ENCODE measurements at places on chromosomes 11 and 22. TPM values are rescaled to one million over a fixed set of nuclear protein-coding genes. Genes with fewer than 3 reads are reported as not detected.
A peak's percentile ranks its signal among the peaks of the same experiment; 100 is the strongest.

DNA sequence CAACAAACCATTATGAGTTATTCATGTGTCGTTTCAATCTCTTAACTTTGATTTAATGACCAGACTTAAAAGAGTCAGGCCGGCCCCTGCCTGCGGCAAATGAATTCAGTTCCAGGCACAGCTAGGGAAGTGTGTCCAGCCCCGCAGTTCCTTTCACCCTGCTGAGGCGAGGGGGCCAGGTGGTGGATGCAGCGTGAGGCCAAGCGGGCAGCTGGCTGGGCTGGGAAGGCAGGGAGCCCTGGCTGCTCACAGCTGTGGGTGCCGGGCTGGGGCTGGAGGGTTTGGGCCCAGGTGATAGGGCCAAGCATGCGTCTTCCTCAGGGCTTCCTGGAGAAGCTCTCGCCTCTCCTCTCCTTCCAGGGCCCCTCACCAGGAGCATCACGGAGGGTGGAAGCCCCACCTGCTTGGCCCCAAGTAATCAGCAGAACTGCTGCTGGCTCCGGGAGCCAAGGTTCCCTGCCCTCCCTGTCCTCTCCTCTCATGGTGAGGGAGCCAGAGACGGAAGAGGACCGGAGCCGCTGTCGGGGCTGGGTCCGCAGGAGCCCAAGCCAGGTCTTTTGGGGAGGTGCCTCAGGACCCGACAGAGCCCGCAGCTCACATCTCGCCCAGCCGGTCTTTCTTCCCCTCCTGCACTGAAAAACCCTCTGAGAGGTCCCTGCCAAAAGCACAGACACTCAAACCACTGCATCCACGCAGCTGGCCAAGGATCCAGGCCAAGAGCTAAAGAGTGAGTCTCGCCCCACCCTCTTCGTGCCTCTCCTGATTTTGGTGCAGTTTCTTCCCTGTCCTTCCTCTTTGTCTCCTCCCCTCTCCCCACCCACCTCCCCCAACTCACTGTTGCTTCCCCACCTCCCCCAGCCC, 97.0 kb downstream of the ST3GAL4 start:
- ATAC-seq = no peak

DNA sequence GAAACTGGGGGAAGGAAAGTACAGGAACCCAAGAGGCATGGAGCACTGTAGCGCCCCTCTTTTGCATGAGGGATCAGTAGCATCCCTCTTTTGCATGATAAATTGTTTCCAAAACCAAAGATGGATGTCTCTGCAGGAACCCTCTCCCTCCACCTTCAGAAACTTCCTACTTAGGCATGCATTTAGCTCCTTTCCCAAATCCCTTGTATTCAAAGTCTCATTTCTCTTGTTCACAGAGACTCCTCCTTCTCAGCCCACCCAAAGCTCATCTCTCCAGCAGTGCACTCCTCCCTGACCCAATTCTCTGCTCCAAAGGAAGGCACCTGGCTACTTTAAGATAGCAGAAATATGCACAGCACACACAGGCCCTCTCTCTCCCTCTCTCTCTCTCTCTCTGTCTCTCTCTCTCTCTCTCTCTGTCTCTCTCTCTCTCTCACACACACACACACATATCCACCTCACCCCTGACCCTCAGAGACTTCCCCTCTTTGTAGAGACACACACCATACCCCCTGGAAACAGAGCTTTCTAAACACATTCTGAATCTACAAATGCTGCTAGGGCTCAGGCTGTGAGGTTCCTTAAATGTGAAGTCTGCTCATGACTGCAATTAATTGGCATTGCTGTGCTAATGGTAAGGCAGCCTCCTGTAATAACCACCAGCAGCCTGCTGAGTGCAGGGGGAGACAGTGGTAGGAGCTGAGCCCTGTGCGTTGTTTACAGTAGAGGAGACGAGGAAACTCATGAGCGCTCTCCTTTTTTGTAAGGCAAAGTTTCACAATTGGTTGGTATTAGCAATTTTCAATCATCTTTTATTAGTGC, 519.6 kb downstream of the NTM start:
- no peak for ATAC-seq

GRCh38 chr11:108589136-108589535, 4.4 kb downstream of the EXPH5 start:
- no peak for ATAC-seq

The KRTAP5-11 gene
- total RNA-seq = not detected

DNA sequence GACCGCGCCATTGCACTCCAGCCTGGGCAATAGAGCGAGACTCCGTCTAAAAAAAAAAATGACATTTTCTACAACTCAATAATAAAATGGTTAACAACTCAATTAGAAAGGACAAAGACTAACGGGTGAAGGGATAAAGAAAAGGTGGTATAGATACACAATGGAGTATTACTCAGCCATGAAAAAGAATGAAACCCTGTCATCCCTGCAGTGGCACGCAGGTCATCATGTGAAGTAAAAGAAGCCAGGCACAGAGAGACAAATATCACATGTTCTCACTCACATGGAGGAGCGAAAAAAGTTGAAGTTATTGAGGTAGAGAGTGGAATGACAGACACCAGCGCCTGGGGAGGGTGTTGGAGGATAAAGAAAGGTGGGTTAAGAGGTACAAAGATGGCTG, 39.0 kb downstream of the WNT7B start:
- ATAC-seq = no peak

DNA sequence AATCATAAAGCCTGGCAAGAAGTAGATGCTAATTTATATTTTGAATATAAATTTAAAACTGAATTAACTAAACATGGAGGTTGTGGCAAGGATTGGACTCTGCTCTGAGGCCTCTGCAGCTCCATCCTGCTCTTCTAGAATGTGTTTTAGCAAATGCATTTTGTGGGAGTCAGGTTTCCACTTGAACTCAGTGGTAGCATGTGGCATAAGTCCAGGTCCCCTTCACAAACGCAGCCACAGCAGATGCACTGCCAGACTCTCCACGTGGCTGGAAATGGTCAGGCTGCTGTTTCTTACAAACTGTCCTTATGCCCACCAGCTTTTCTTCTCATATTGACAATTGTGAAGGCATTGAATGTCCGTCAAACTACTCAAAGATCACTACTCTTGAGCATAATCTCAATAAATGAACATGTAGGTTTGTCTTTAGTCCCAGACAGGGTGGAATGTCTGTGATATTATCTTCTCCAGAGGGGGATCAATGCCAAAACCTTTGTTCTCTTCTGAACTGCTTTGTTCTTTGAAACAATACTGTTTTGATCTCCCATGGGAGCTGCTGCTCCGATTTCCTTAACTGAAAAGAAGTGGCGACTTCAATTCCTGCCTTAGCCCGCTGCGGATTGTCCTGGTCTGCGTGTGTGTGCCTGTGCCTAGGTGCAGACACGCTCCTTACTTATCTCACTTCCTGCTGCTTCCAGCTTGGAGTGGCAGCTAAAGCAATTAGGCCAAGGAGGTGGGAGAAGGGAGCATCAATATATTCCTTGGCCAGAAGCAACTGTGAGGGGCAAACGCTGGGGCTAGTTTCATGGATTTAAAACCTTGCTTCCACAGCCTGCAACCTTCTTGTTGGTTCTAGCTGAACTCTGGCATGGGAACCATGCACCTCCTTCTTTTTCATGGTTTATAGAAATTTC, 24.2 kb downstream of the EIF4G2 start:
- no peak for ATAC-seq

- ATAC-seq = no peak
These were observed 12.2 kb downstream of the BCR start for GRCh38 chr22:23192558-23192957.

GRCh38 chr22:25403811-25404471, 160.5 kb upstream of the GRK3 start:
- ATAC-seq = no peak

DNA sequence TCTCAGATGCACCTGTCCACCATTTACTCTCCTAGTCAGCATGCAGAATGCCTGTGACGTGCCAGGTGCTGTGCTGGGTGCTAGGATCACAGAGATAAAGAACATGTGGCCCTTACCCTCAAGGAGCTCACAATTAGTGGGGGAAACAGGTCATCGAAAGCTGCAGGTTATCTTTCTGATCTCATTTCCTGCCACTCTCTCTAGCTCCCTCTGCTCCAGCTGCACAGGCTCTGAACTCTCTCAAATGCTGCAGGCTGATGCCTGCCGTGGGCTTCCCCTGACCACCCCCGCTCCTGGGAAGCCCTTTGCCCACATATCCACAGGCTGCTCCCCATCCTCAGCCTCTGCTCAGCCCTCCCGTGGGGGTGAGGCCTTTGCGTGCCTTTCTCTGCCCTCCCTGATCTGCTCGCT, 29.6 kb downstream of the SHANK3 start:
- ATAC-seq = peak; percentile 71

Measured in activated T-helper 17 cell treated with anti-CD3 and anti-CD28 coated beads, Interleukin-2, amount 50 U/mL, for 72 hours (primary cell).